Esophagus squamous epithelium (tissue), 5 donors: ENCODE measurements at places on chromosomes 5 and 9.

DNA sequence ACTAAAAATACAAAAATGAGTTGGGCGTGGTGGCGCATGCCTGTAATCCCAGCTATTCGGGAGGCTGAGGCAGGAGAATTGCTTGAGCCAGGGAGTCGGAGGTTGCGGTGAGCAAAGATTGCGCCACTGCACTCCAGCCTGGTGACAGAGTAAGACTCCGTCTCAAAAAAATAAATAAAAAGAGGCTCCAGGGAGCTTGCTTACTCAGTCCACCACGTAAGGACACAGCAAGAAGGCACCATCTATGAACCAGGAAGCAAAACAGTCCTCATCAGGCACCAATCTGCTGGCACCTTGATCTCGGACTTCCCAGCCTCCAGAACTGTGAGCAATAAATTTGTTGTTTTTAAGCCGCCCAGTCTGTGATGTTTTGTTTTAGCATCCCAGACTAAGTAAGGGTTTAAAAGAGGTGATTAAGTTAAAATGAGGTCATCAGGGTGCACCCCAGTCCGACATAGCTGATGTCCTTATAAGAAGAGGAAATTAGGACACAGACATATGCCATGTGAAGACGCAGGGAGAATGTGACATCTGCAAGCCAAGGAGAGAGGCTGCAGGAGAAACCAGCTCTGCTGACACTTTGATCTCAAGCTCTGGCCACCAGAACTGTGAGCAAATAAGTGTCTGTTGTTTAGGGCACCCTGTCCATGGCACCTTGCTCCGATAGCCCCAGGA, 45.9 kb downstream of the C9orf50 start:
- DNase-seq = no peak

DNA sequence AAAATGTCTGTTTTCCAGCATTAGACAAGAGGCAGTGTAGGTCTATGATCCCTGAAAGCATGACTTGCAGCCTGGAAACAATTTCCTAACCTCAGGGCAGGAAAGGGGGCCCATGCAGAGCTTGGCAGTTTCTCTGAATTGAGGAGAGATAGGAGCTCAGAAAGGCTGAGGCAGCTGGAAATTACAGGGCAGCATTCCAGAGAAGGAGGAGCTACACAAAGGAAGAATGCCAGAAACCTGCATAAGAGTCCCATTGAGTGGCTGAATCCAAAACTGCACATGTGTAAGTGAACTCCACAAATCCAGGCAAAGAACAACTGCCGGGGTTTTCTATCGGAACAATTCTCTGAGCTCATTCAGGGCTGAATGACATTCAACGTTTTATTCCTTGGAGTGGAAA, 346.8 kb downstream of the PIK3R1 start:
- no peak for DNase-seq

DNA sequence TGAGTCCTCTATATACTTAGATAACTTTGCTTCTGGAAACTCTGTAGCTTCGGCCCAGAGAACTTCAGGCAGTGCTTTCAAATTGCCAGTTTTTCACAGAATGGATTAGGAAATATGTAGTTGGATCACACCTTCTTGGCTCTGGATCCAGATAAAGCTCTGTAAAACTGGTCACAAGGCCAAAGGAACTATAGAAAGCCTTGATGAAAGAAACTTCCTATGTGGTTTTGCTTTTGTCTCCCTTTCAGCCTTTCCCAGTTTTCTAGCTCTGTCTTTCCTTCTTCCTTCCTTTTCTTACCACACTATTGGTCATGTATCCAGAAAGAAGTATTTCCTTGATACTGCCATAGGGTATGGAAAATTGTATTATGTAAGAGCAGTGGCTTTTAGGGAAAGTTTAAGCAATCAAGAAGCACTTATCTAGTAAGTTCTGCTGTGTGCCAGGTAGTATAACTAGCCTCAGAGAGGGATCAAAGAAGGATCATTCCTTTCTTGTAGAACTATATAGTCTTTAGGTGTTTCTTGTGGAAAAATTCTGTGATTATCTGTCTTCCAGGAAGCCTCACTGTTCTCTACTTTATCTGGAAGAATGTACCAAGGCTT, 6.3 kb downstream of the GPR21 start:
- no peak for DNase-seq

DNA sequence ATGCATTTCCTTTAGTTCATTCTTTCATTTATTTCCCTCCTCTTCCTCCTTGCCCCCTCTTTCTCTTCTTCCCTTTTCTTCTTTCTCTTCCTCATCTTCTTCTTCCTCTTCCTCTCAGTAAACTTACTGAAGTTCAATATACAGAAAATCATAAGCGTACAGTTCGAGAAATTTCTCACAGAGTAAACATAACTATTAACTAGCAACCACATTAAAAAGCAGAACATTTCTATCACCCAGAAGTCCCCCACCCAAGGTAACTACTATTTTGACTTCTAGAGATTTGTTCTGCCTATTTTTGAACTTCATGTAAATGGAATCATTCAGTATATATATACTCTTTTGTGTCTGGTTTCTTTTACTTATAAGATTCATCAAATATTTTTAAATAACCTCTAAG, 48.2 kb downstream of the TNFAIP8 start:
- DNase-seq = no peak

DNA sequence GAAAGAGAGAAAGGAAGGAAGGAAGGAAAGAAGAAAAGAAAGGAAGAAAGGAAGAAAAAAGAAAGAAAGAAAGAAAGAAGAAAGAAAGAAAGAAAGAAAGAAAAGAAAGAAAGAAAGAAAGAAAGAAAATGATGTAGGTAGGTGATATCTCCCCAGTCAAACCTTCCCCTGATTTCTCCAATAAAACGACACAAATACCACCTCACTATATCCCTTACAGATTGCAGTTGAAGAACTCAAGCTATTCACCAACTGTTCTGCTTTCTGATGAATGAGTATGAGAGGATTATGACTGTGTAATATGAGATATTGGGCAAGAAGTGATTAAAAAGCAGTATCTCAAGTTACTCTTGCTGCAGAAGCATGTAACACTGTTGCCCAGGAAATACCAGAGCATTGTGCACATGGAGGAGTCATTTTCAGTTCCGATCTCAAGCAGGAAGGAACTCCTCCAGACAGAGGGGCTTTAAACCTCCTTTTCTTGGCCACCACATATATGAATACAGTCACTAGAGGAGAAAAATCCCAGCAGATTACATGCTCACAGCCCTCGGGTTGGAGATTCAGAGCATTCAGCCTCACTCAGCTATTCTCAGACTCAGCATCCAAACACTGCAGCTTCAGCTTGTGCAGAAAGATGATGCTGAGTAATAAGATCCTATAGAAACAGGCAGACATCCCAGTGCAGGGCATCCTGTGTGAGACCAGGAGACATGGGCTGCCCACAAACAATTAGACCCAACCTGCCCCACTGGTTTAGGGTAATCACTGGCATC, 61.4 kb downstream of the UGCG start:
- no peak for DNase-seq

GRCh38 chr5:83360573-83360972, 111.0 kb upstream of the VCAN start:
- no peak for DNase-seq

- DNase-seq = no peak
Measured at GRCh38 chr9:107548298-107549142, 59.0 kb upstream of the KLF4 start.

DNA sequence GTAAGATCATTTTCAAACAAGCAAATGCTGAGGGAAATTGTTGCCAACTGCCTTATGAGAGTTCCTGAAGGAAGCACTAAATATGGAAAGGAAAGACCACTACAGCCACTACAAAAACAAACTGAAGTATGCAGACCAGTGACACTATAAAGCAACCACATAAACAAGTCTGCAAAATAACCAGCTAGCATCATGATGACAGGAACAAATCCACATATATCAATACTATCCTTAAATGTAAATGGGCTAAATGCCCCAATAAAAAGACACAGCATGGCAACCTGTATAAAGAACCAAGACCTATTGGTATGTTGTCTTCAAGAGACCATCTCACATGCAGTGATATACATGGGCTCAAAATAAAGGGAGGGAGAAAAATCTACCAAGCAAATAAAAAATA, 113.2 kb downstream of the DTWD2 start:
- DNase-seq = no peak

DNA sequence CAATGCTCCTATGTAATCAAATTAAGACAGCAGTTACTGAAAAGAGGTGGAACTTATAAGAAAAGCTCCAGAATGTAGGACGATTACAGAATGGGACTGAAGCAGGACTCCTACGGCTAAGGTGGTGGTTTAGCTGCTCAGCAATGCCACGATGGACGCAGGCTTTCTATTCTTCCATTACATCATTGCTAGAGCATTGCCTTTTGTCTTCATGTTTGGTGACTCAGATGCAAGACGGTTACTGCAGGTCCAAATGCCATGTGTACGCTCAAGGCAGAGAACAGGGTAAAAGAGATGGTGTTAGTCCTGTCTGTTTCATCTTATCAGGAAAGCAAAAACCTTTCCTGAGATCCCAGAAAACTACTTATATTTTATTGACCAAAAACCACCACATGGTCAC, 255.1 kb downstream of the ZSWIM6 start:
- no peak for DNase-seq

- no peak for DNase-seq
Measured at GRCh38 chr9:135297456-135298075, 182.0 kb upstream of the PPP1R26 start.

GRCh38 chr5:37495668-37496347, 116.7 kb downstream of the WDR70 start:
- no peak for DNase-seq

- no peak for DNase-seq
Measured at GRCh38 chr9:83570359-83570758, 32.2 kb upstream of the FRMD3 start.

- no peak for DNase-seq
Measured at GRCh38 chr9:8706531-8706930, 907.0 kb upstream of the DMAC1 start.

DNA sequence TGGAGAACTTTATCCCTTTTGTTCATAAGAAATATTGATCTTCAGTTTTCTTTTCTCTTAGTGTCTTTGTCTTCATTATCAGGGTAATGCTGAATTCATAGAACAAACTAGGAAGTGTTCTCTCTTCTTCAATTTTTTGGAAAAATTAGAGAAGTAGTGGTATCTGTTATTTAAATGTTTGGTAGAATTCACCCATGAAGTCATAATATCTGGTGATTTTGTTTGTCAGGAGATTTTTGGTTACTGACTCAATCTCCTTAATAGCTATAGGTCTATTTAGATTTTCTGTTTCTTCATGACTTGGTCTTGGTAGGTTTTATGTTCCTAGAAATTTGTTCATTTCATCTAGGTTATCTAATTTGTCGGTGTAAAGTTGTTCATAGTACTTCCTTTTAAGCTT, 45.4 kb upstream of the STARD4 start:
- no peak for DNase-seq

DNA sequence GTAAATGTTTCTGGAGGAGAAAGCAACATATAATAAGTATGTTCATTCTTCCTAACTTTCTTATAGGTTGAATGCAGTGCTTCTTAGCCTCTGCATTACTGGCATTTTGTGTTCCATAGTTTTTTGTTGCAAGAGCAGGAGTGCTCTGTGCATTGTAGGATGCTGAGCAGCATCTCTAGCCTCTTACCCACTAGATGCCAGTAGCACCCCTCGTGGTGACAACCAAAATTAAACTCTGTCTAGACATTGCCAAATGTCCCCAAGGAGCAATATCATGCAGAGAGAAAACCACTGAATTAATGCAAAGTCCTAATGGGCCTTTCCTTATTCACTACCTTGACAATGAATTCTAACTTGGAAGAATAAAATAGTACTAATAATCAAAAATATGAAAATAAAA, 147.0 kb downstream of the GLIS3 start:
- DNase-seq = no peak

- no peak for DNase-seq
Measured at GRCh38 chr9:123620239-123620638, 264.2 kb downstream of the CRB2 start.

DNA sequence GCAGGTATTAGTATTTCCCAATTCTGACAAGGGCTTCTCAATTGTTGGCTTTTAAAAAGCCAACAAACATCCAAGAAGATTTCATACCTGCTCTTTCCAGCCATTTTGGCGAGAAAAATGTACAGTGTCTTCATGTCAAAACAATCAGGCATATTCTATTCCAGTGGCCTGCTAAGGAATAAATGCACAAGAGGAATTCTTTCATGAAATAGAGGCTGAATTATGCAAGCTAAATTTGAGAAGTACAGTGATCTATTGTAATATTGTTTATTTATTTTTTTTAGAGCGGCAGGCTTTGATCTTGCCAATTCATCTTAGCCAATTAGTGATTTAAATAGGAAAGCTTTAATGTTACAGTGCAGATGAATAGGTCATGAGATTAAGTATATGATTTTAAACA, 49.3 kb downstream of the NLN start:
- DNase-seq = no peak

DNA sequence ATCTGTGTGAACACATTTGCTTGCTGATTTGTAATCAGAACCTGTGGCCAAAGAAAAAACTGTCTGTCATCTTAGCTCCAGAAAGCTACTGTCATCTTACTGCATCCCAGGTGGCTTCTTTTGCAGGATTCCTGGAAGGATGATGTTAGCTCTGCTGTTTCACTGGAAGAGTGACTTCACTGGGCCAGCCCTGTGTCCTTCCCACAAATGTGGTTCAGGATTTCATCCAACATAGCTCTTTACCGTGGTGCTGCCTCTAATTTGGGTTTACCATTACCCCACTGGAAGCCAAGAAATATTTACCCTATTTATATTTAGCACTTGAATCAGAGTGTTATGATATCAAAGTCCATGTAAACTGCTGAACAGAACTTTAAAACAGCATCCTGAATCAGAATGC, 501.0 kb downstream of the GADD45G start:
- no peak for DNase-seq

- DNase-seq = no peak
Measured at GRCh38 chr9:109479822-109480221, 18.3 kb downstream of the PTPN3 start.

GRCh38 chr9:20022410-20022809, 233.6 kb upstream of the SLC24A2 start:
- no peak for DNase-seq

DNA sequence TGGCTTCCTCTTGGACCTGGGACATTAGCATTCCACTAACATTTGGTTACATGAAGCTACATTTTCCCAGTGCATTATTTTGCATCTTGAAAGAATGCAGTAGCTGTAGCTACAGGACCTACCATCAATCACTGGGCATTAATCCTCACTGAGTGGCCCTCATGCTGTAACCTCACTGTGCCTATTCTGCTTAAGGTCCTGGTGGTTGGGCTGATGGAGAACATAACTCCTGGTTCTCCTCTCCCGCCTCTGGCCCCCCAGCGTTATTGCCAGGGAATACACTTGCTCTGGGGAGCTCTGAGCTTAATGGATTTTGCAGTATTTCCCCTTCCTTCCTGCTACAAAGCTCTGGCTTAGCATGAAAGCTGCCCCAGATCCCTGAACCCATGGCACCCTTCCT, 111.5 kb upstream of the EQTN start:
- no peak for DNase-seq
